A549 treated with DMSO at 1 μM for 4 hours (cell line): ENCODE measurements at places on chromosomes 6 and 20. TPM values are rescaled to one million over a fixed set of nuclear protein-coding genes. Genes with fewer than 3 reads are reported as not detected.

The SFTA2 gene
- total RNA-seq = not detected in 5 replicates

The EYA2 gene
- total RNA-seq = 2.2 to 3.7 TPM (median 3.0 TPM) in 5 replicates

The SLC22A7 gene
- not detected in 5 replicates for total RNA-seq

The SLC22A23 gene
- 8.4 to 11.8 TPM (median 10.6 TPM) in 5 replicates for total RNA-seq

The SRSF12 gene
- total RNA-seq = 0.84 to 1.6 TPM (median 1.1 TPM) in 5 replicates

The MUC22 gene
- total RNA-seq = 0.01 to 0.02 TPM (median 0.02 TPM) in 3 of 5 replicates, not detected in the others

The UNC5CL gene
- 0.28 to 0.38 TPM (median 0.33 TPM) in 5 replicates for total RNA-seq

The SIRPB2 gene
- total RNA-seq = not detected in 5 replicates

The SLC22A2 gene
- total RNA-seq = 0.06 TPM in 1 of 5 replicates, not detected in the others

The PLG gene
- total RNA-seq = not detected in 5 replicates

The BHLHE23 gene
- not detected in 5 replicates for total RNA-seq
